ENCODE measurements at places on chromosomes 2 and 18. TPM values are rescaled to one million over a fixed set of nuclear protein-coding genes. Genes with fewer than 3 reads are reported as not detected.

GRCh38 chr2:237482485-237482884 is 4.6 kb upstream of the MLPH start:
- DNase-seq: peak; percentile 45

GRCh38 chr18:63207143-63207790 is 112.3 kb downstream of the BCL2 start:
- DNase-seq: no peak

DNA sequence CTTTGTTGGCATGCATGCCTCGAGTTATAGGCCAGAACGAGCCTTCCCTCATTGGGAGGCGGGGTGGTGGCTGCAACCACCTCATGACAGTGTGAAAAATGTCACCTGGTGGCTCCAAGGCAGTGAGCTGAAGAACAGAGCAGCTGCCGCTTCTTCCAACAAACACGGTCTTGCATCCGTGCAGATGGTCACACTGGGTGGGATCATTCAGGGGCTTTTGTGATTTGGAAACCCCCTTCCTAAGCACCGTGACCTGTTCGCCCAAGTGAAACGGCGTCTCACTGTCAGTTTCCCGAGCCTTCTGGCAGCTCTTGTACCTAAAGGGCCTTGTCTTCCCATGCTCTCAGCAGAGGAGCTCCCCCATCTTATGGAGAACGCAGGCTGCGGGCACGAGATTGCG is 159.7 kb downstream of the NAPG start:
- no peak for DNase-seq

GRCh38 chr2:223724861-223725260 is 112.5 kb downstream of the AP1S3 start:
- no peak for DNase-seq

GRCh38 chr2:146080925-146081324 is 1561.0 kb upstream of the ZEB2 start:
- DNase-seq: no peak

GRCh38 chr2:29459445-29460179 is 344.4 kb downstream of the CLIP4 start:
- no peak for DNase-seq

GRCh38 chr2:119746836-119747686 is 12.7 kb upstream of the PTPN4 start:
- no peak for DNase-seq

DNA sequence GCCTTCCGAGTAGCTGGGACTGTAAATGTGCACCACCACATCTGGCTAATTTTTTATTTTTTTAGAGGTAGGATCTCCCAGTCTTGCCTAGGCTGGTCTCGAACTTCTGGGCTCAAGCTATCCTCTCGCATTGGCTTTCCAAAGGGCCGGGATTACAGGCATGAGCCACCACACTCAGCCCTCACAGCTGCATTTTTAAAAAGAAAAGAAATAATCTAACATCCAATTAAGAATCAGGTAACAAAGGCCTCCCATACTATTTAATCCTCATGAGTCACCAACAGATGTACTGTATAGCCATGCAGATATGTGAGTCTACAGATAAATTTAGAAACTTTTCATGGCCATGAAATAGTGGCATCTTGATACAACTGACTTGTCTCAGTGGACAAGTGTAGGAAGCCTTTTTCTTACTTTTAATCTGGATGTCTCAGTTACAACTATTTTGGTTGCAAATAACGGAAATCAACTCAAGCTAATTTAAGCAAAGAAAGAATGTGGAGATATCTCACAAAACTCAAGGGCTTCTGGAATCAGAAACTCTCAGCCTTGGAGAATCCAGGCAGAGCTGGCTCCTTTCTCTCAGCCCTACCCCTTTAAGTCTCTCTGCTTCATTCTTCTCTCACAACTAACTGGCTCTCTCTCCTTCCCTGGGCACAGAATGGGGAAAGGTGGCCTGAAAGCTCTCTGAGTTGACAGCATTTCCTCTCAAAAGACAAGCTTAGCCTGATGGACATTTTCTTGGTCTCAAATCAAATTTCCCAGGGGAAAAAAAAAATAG is 12.8 kb upstream of the PPM1B start:
- DNase-seq: no peak

TBR1 gene
- 0.07 TPM for total RNA-seq

BOLL gene
- not detected for total RNA-seq

PTPRN gene
- total RNA-seq: not detected

GRHL1 gene
- total RNA-seq: 11.7 TPM

KCNG2 gene
- total RNA-seq: not detected

Data from Calu3 (cell line).